ENCODE measurements at places on chromosomes 3 and 15. TPM values are rescaled to one million over a fixed set of nuclear protein-coding genes. Genes with fewer than 3 reads are reported as not detected.

SCN11A gene
- total RNA-seq, result 34.5 TPM

ISLR2 gene
- 0.21 TPM for total RNA-seq

C15orf39 gene
- 32.7 TPM for total RNA-seq

KNG1 gene
- total RNA-seq, result not detected

PPP1R14D gene
- not detected for total RNA-seq

CERS3 gene
- total RNA-seq, result not detected

SH2D7 gene
- not detected for total RNA-seq

CGNL1 gene
- total RNA-seq, result 12.6 TPM

DNA sequence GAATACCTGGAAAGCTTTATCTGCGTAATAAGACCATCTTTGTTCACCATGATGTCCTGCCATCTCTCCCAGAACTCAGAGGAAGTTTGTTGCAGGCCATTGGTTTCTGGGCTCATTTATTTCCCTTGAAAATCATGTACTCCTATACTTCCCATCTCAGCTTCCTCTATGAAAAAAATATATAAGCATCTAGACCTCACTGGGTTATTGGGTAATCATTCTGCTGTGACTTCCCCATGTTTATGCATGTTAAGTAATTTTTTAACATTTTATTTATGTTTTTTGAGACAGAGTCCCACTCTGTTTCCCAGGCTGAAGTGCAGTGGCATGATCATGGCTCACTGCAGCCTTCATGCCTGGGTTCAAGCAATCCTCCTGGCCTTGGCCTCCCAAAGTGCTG, 184.5 kb downstream of the ZPLD1 start:
- no peak for DNase-seq

- DNase-seq, result no peak
Measured at GRCh38 chr3:78707609-78708008, 1060.2 kb downstream of the ROBO1 start.

DNA sequence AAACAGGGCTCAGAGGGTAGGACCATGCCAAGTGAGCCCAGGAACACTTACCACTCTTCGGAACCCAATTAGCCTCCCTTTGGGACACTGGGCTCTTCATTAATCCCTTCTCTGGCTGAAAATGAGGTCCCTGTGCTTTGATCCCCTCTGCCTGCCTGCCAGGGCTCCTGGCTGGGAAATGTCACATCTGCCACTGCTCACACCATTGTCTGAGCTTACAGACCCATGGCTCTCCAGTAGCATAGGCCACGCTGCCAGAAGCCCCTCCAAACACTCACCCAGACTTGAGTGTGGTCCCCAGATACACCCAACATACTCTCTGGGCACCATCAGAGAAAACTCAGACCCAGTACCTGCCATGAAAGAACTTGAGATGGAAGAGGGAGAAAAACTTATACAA, 287.3 kb downstream of the XXYLT1 start:
- DNase-seq, result no peak

- DNase-seq, result peak; percentile 47
Measured at GRCh38 chr3:79086514-79086913, 681.3 kb downstream of the ROBO1 start.

- no peak for DNase-seq
Measured at GRCh38 chr15:29934251-29934650, 112.0 kb upstream of the TJP1 start.

DNA sequence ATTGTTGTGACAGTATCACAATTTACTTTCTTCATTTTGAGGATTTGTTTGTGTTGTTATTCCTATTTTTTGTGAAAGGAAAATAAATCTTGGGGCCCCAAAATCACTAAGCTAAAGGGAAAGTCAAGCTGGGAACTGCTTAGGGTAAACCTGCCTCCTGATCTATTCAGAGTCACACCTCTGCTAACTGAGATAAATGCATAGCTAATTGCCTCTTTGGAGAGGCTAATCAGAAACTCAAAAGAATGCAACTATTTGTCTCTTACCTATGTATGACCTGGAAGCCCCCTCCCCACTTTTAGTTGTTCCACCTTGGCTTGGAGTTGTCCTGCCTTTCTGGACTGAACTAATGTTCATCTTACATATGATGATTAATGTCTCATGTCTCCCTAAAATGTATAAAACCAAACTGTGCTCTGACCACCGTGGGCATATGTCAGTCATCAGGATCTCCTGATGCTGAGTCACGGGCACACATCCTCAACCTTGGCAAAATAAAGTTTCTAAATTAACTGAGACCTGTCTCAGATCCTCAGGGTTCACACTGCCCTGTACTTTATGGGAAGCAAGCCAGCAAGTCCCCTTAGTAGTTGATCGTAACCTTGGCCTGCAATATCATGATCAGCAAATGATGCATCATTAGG, 523.2 kb upstream of the GOLIM4 start:
- no peak for DNase-seq

GRCh38 chr3:127646501-127647046, 17.6 kb downstream of the PODXL2 start:
- no peak for DNase-seq

- no peak for DNase-seq
Measured at GRCh38 chr3:66441129-66441528, 59.7 kb downstream of the LRIG1 start.

- no peak for DNase-seq
Measured at GRCh38 chr3:166582236-166582635, 745.0 kb upstream of the BCHE start.

DNA sequence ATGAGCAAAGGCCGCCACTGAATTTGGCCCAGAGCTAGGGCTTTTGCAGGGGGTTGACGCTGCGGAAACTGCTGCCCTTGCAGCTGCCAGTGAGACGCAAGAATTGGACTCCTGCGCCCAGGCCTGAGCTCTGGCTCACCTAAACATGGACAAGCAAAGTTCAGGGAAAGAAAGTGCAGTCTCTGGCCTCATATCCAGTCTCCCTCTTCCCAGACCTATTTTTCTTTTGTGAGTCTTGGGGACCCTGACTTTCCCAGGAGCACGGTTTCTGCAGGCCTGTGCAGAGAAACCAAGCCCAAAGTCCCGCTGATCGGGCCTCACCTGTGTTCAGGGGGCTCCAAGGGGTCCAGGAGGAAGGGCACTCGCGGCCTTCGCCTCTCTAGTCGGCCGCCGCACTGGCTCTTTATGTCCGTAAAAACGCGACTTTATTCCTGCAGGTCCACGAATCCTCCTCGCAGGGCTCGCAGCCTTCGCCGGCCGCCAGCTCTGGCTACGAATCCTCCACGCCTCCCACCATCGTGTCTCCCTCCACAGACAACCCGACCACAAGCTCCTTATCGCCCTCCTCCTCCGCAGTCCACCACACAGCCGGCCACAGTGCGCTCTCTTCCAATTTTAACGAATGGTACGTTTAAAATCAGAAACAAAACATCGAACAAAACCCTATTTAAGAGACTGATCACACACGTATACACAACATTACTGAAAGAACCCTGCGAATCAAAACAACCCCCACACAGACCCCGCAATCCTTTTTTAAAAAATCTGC, 3.9 kb downstream of the ZIC1 start:
- DNase-seq, result no peak

DNA sequence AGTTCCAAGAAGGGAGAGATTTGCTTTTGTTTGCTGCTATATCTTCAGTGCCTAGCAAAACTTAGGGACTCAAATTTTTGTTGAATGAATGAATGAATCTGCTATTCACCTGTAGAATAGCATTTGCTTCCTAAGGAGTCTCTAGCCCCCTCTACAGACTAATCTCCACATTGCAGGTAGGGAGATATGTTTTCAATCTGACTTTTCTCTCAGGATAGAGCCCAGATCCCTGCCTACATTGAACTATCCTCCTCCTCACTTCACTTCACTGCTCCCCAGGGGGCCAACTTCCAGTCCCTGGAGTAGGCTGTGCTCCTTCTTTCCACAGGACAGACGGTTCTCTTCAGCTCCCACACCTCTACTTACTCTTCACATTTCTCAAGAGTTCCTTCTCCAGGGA, 81.9 kb upstream of the PTX3 start:
- DNase-seq, result no peak

- no peak for DNase-seq
Measured at GRCh38 chr3:4674216-4674615, 181.1 kb downstream of the ITPR1 start.

DNA sequence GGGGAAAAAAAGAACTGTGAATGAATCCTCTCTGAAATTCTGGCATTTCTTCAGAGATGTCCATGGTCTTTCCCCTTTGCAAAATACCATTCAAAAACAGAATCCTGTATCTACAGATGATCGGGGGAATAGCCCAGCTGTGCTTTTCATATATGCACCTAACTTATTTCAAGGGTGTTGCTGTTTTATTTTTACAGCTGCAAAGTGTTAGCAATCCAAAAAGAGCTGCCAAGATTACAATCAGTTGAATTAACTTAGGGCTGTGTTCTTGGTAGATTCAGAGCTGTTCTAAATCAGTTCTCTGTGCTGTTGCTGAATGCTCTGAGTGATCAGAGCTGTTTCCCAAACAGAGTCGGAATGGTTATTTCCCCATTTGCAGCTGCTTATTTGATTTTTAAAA, 175.7 kb upstream of the SEMA6D start:
- no peak for DNase-seq

GRCh38 chr3:6717026-6717943, 143.6 kb upstream of the GRM7 start:
- no peak for DNase-seq

DNA sequence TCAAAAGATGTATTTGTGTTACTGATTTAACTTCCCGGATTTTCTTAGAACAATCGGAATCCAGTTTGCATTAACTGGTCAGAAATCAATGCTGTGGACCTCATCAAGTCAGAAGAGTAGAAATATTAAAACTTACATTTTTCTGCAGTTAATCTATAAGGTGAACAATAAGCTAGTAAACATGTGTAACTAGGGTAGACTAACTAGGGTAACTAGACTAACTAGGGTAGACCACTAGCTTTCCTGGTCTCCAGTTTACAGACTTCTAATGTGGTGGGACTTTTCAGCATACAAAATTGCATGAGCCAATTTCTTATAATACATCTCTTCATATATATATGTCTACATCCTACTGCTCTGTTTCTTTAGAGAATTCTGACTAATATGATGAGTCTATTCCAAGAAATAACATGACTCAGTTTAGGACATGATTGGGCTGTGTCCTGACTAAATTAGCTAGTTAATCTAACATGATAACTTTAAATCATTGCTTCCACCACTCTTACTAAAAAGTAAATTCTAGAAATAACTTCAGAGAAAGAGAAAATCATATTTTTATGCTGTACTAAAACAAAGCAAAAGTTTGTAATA, 5.3 kb downstream of the PLSCR2 start:
- no peak for DNase-seq

GRCh38 chr3:127960421-127960965, 45.5 kb downstream of the KBTBD12 start:
- DNase-seq, result no peak

- no peak for DNase-seq
Measured at GRCh38 chr15:100682468-100682867, 80.1 kb downstream of the ASB7 start.

DNA sequence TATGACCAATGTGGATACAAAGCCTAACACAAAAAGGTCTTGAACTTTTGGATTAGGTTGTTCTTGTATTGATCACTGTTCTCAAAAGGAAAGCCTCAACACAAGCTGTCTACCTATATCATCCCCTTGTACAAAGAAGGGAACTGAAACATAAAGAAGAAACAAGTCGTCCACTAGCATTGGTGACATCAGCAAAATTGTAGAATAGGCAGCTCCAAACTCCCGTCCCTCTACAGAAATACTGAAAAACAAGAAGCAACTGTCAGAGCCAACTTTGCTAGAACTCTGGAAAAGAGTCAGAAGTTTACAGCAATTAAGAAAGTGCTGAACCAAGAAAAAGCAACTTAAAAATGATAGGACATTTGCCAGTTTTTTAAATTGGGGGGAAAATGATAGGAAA, 7.5 kb upstream of the NR1I2 start:
- DNase-seq, result no peak

- no peak for DNase-seq
Measured at GRCh38 chr3:102038477-102039142, 189.3 kb downstream of the NFKBIZ start.

DNA sequence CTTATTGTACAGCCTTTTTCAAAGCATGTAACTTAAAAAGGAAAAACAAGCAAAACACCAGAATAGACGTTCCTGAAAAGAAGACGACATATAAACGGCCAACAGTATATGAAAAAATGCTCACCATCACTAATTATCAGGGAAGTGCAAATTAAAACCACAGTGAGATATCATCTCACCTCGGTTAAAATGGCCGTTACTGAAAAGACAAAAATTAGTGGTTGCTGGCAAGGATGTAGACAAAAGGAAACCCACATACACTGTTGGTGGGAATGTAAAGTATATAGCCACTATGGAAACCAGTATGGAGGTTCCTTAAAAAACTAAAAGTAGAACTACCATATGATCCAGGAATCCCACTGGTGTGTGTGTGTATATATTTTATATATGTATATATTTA, 64.5 kb upstream of the MLF1 start:
- DNase-seq, result no peak

GRCh38 chr3:129180461-129180860, 3.2 kb downstream of the CNBP start:
- DNase-seq, result no peak

DNA sequence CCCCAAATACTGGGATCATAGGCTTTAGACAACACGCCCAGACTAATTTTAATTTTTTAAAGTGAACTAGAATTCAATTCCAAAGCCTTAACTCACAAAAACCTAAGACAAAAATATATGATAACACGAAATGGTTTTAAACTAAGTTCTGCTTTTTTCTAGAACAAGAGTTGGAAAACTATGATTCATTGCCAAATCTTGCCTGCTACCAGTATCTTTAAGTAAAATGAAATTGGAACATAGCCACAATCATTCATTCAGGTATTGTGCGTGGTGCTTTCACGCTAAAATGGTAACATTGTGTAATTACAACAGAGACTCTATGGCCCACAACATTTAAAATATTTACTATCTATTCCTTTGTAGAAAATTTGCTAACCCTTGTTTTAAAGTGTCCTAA, 488.0 kb upstream of the ZNF385D start:
- no peak for DNase-seq

DNA sequence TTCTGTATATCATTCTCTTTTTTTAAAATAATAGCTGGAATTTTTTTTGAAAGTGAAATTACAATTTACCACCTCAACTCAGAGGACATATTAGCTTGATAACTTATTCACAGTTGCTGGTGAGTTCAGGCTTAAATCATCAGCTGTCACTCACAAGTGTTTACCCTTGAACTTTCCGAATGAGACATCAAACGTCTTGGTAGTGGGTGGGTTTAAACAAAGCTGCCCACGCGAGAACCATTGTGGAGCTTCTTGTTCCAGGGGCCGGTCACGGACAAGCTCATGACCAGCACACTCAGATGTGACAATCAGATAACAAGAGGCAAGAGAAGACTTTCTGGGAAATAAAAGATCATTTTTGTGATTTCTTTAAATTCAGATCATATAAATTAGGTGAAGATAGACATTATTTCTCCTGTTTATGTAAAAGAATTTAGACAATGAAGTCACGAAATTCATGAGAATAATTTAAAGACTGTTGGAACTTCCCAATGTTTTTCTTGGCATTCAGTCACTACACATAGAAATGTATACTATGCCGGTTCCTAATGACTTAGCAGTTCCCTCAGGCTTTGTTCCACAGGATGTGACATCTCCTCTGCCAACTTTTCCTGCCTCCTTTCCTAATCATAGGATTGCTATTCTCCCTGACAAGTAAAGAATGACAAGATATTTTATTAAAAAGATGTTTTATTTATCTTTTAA, 29.3 kb downstream of the BTD start:
- DNase-seq, result no peak

Data from ureter (tissue), 1 donor.